Astrocyte (in vitro differentiated cells and primary cell): ENCODE measurements at places on chromosomes 4 and X. TPM values are rescaled to one million over a fixed set of nuclear protein-coding genes. Genes with fewer than 3 reads are reported as not detected.
A peak's percentile ranks its signal among the peaks of the same experiment; 100 is the strongest.

GRCh38 chrX:152138388-152138784 lies at the start of gene MAGEA10:
Gene MAGEA10, minus strand, starts transcription at chrX:152138577. Its CDS starts 2,957 bp downstream, at chrX:152135620.
- DNase-seq = no peak

- no peak for DNase-seq
Measured at GRCh38 chr4:2791518-2792395, 1.1 kb upstream of the SH3BP2 start.

- peak; percentile 36 for DNase-seq
Measured at GRCh38 chr4:184361443-184361842, 112.9 kb downstream of the IRF2 start.

- peak; percentile 16 for DNase-seq
Measured at GRCh38 chr4:73922766-73923630, 53.8 kb downstream of the CXCL1 start.

- no peak for DNase-seq
Measured at GRCh38 chr4:165203541-165204461, 3.6 kb upstream of the KLHL2 start.

The TREX2 gene
- 0.36 TPM in 1 of 2 replicates, not detected in the other for total RNA-seq

The MAOA gene
- total RNA-seq = 1.8 and 2.5 TPM in 2 replicates

The ZFP42 gene
- 4.5 and 4.9 TPM in 2 replicates for total RNA-seq

The FGF5 gene
- 2.1 and 2.4 TPM in 2 replicates for total RNA-seq

The RPA4 gene
- 0.48 and 0.82 TPM in 2 replicates for total RNA-seq

The TAF7L gene
- 0.27 and 0.29 TPM in 2 replicates for total RNA-seq

The ZNF330 gene
- total RNA-seq = 28.2 and 32.1 TPM in 2 replicates
